ENCODE measurements at places on chromosomes 13 and 19.

DNA sequence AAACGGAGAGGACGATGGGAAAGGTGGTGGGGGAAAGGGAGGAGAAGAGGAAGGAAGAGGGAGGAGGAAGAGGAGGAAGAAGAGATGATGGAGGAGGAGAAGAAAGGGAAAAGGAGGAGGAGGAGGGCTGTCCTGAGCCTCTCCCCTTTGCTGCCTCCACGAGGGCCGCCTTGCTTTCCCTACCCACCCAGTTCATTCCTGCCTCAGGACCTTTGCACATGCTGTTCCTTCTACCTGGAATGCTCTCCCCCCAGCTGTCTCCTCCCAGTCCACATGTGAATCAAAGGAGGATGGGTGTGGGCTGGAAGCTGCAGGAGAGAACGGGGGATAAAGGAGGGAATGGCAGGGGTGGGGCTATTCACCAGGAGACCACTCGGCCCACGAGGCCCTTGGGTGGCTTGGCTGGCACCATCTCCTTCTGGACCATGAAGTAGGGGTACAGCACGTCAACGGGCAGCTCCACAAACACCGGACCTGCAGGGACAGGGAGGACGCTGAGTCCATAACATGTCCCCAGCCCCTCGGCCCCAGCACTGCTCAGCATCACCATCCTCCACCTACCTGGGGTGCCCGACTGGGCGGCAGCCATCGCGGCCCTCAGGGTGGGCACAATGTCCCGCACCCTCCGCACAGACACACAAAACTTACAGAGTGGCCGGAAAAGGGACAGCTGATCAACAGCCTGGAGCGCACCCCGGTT is 15.3 kb downstream of the SYDE1 start:
- no peak for DNase-seq

- DNase-seq = no peak
Observed at GRCh38 chr19:53357821-53358581, 7.5 kb upstream of the ZNF525 start.

DNA sequence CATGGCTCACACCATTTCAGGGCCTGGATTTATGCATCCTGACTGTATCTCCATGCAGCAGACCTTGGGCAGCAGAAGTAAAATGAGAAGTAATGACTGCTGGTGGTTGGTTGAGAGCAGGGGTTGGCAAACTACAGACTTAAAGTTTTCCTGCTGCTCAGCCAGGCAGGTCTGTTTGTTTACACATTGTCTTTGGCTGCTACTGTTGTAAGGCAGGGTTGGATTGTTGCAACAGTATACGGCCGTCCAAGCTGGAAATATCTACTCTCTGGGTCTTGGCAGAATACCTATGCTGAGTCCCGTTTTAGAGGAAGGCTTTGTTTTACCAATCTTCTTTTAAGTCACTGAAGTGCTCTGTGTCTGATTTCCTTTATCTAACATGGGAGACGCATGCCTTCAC is 13.5 kb downstream of the SNRNP70 start:
- DNase-seq = no peak

GRCh38 chr13:99042521-99043250 is 64.8 kb upstream of the DOCK9 start:
- DNase-seq = no peak

GRCh38 chr19:35204799-35205732 is 23.5 kb downstream of the FAM187B start:
- no peak for DNase-seq

Data from HTR-8/SVneo (cell line).